ENCODE measurements at places on chromosomes 6 and 20.
A peak's percentile ranks its signal among the peaks of the same experiment; 100 is the strongest.

DNA sequence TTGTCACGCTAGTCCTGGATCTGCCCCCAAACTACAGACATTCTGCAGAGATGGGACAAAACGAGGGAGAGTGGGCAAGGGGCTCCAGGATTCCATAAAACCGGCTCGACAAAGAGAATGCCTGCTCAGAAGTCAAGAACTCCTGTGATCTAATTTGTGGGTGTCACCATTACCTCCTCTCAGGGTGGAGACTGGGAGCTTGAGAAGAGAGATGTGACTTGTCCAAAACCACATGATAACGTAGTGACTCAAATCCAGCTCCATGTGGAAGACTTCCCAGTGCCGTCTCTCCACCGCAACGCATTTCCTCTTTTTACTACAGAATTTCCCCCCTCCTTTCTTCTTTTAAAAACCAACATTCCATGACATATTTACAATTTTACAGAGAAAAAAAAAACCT lies 44.3 kb downstream of the TRERF1 start:
- DNase-seq: peak; percentile 93

DNA sequence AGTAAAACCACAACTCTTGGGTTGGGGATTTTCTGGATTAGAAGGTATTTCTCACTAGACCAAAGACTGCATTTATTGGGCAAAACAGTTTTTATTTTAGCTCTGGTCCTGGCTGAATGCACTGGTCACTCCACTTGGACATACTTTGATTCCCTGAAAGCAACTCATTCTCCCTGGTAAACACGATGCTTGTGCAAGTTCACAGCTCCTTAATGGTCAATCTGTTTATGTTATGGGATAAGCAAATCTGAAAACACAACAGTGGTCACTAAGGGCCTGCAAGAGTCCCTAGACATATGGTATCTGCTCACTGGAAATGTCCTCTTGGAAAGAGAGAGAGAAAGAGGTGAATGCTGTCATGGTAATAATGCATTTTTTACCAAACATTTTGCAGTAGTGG lies 559.8 kb downstream of the CDH26 start:
- DNase-seq: no peak

GRCh38 chr20:58523072-58523970 lies 8.1 kb upstream of the APCDD1L start:
- DNase-seq: no peak

DNA sequence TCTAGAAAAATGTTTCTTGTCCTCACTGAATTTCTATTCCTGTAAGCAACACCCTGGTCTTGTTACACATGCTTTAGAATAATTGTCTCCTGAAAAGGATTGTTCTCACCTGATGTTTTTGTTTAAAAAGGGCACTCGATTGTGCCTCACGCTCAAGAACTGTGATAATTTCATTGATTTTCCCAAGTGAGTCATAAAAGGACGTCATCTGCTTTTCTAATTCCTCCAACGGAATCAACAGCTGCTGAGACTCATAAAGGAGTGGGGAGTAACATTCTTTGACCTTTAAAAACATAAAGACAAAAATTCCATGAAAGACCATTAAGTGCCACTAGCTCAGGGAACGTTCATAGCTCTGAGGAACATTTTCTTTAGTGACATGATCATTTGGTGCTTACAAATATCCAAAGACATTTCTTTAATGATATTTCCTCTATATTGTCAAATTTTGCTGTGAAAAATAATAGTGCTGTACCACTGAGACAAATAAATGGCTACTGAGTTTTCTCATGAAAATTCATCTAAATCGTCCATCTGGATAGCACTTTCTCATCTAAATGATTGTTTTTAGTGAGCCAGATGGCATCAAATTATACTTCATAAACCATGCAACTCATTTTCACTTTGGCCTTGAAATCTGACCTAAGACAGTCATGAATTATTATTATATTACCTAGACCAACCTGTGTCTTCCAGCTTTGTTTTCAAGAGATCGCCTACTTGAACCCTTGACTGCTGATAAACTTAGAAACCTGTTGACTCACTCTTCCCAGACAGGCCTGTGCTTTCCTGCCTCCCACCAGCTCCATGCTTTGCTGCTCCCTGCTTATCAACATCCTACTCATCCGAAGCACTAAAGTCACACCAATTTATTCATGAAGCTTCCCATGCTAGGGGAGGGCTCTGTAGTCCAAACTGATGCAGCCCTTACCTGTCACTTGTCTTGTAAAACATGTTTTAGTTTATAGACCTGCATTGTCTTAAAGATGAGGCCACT lies 178.2 kb downstream of the SYNE1 start:
- DNase-seq: no peak

GRCh38 chr6:49155316-49155715 lies 307.7 kb downstream of the MMUT start:
- DNase-seq: no peak

DNA sequence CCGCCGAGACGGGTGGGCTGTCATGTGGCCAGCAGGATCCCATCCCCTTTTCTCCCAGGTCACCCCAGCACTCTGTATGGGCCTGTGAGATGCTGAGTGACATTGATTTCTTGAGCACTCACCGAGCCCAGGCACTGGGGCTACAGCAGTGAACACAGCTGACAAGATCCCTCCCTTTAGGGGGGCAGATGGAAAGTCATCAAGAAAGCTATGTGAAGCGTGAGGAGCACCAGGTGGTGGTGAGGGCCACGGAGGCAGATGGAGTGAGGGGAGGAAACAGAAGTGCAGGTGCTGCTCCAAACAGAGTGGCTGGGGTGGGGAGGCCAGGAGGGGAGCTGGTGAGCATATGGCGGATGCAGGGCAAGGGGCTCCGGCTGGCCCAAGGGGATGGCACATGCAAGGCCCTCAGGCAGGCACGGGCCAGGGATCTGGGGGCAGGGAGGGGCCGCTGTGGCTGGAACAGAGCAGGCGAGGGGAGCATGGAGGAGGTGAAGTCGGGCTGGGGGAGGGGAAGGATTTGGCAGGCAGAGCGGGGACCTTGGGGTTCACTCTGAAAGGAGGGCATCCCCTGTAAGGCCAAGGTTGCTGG lies 184.0 kb downstream of the BMP7 start:
- no peak for DNase-seq

DNA sequence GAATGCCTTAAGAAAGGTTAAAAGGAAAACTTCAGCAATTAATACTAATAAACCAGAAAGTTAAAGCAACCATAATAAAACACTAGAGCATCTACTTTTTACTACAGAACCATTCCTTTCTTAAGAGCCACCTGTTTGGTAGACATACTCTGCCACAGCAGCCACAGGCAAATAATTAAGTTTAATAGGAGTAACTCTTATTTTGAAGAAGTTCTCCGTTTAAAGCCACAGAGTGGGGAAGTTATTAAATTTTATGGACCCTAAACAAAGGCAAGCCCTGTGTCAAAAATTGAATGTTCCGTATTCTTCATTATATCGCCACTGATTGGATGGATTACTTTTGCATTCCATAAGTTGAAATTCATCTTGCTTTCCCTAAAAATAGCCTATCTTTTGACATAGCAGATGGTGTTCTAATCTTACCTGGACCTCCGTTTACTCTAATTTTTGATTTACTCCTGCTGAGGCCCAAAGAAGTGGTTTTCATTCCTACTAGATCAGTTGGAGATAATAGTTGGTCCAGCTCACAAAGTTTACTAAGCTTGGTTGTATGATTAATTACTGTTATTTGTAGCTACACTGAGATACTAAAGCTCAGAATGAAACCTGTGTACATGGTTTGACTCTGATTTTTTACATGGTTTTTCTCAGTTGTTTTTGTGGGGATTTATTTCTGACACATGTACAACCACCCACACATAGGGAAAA lies 140.4 kb upstream of the SUPT3H start:
- no peak for DNase-seq

- DNase-seq: no peak
These were observed 37.1 kb downstream of the SUN5 start for GRCh38 chr20:32966881-32967781.

DNA sequence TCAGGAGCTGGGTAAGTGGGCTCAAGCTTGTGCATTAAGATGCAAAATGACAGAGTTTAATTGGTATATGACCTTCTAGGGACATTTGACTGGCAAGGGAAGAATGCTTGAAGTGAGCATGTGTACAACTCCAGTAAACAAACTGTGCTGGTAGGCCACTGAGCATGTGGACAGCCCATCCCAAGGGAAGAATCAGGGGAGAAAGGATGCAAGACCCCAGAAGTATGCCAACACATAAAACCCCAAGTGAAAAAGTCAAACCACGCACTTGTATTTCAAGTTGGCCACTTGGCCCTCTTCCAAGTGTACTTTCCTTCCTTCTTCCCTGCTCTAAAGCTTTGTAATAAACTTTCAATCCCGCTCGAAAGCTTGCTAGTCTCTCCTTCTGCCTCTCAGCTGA lies 10.4 kb upstream of the THBD start:
- DNase-seq: peak; percentile 37

- DNase-seq: no peak
These were observed 98.6 kb upstream of the RIN2 start for GRCh38 chr20:19659448-19659847.

DNA sequence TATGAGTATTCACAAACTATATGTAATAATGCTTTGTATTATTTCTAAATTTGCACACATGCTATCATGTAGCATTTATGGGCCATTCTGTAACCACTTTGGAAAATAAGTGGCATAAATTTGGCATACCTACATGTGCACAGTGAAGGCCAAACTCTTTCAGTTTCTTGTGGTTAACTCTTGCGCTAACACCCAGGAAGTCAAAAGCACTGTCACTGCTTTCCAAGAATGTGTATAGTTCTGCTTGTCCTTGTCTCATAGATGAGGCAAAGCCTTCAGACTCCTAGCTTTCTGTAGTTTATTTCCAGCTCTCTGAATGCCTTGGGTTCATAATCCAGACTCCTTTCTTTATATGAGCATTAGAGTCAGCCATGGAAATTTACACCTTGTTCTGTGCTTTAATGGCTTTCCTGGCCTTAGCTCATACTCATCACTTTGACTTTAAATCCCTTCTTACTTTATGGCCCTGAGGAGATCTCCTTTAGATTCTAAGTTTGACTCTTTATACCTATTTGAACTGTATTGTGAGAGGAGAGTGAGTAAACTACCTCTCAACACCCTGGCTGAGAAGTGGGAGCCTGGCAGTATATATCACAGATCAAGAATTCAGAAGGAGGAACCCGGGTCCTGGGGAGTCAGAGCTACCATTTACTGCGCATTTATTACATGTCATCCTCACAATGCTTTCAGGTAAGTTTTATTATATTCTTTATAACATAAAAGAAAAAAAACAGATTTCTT lies 949 bp upstream of the SLC17A3 start:
- DNase-seq: no peak

DNA sequence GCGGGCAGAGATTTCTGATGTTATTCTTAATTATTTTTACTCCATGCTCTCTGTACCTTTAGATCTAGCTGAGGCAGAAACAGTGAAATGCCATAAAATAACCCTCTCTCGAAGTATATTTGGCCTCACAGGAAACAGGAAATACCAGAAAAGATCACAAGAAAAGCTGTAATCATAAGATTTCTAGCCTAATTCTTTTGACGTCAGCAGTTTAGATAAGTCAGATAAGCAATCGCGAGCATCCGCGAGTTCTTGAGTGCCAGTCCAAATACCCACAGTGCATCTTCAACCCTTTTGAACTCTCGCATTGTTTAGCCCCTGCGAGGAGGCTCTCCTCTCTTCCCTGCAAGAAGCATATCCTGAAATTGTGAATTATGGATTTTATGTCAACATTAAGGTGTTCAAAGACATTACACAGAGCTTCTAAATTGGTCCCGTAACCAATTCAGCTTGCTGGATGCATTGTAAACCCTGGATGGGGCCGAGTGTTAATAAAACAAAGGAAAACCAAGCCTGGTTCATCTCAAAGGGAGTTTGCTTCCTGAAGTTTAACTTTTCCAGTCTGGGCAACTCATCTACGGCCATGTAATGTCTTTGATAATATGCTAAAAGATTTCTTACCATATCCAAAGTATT lies 198.9 kb downstream of the MTFR2 start:
- no peak for DNase-seq

GRCh38 chr6:3119040-3119723 lies 671 bp downstream of the BPHL start:
- DNase-seq: no peak

DNA sequence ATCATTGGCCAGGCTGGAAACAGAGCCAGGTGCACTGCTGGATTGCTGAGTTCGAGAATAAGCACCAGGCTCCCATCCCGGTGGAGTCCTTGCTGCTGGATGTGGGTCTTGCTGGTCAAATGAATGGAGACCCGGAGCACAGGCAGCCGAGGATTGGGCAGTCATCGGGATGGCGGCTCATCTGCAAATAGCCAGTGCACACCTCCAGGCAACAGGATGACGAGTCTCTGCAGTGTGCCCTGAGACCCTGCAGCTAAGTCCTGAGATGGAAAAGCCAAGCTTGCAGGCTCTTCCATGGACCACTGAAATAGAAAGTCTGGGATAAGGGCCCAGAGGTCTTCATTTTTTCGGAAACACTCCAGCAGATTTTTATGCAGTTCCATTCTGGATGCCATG lies 143.5 kb downstream of the WDR27 start:
- DNase-seq: no peak

GRCh38 chr6:162203287-162203686 lies 524.3 kb downstream of the PRKN start:
- no peak for DNase-seq

GRCh38 chr6:44237813-44238433 lies 9.0 kb upstream of the HSP90AB1 start:
- DNase-seq: peak; percentile 85

GRCh38 chr6:31888276-31889258 lies 8.9 kb downstream of the EHMT2 start:
- peak; percentile 46 for DNase-seq

DNA sequence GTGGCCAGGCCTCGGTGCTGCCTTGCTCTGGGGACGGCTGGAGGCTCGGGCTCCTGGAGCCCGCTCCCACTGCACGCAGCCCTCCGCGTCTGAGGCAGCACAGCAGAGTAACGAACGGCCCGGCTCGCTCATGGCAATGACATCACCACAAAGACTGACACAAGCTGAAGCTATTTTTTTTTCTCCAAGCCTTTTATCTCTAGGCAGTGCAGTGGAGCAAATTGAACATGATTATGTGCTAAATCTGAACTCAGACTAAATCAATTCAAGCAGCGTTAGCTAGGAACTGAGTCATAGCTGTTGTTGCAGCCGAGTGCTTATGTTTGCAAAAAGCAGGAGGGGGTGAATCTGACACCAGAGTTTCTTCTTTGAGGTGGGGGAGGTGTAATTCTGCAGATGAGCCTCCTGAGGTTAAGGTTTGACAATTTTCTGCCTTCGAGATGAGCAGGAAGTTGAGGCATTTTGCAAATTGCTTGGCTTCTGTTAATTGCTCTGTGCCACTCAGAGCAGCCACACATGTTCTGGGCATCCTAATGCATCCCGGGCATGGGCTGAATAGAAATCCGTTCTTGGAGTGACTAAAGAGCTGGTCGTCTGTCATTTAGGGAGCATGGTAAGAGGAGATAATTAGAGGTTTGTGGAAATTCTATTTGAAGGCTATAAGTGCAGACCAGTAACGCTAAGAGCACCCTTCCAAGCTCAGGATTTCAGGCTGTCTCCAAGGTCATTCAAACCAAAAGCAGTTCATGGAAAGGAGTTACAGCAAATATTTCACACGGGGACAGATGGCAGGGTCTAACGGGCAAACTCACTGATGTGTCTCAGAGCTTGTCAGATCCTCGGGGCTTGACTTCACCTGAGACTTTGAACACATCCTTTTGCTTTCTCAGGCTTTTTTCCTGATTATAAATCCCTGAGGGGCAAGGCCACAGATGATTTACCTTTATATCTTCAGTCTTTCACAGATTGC lies 155.1 kb upstream of the ENPP5 start:
- no peak for DNase-seq

All from CD14-positive monocyte (primary cell).